ENCODE measurements at places on chromosomes 4 and X. TPM values are rescaled to one million over a fixed set of nuclear protein-coding genes. Genes with fewer than 3 reads are reported as not detected.

- DNase-seq: no peak
These were observed 3.2 kb downstream of the GBA3 start for GRCh38 chr4:22695917-22696316.

GRCh38 chr4:142528433-142528832 lies 317.7 kb downstream of the INPP4B start:
- no peak for DNase-seq

Gene GPRIN3
- 9.2 TPM for total RNA-seq

Gene NHSL2
- 0.31 TPM for total RNA-seq

DNA sequence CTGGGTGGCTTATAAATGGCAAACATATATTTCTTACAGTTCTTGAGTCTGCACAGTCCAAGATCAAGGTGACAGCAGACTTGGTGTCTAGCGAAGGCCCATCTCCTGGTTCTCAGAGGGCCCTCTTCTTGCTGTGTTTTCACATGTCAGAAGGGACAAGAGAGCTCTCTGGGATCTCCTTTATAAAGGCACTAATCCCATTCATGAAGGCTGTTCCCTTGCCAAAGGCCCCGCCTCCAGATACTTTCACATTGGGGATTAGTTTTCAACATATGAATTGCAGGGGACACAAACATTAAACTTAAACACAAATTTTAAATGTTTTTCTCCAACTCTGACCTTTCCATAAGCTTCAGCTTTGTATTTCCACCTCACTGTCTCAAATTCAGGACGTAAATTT lies 1135.0 kb upstream of the TENM3 start:
- DNase-seq: no peak

DNA sequence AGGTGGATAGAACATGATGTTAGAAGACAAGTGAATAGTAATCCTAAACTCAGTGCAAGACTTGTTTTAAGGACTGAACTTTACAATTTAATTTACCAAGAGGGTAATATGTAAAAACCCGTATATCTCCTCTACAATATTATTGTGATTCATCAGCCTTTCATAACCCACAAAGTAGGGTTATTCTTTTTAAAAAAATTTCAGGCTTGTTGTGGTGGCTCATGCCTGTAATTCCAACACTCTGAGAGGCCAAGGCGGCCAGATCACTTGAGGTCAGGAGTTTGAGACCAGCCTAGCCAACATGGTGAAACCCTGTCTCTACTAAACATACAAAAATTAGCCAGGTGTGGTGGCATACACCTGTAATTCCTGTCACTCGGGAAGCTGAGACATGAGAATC lies 7.2 kb downstream of the IBSP start:
- DNase-seq: no peak

Gene BEND2
- total RNA-seq: not detected

Gene RBMXL3
- not detected for total RNA-seq

GRCh38 chr4:48710446-48711209 lies 69.5 kb downstream of the FRYL start:
- DNase-seq: no peak

DNA sequence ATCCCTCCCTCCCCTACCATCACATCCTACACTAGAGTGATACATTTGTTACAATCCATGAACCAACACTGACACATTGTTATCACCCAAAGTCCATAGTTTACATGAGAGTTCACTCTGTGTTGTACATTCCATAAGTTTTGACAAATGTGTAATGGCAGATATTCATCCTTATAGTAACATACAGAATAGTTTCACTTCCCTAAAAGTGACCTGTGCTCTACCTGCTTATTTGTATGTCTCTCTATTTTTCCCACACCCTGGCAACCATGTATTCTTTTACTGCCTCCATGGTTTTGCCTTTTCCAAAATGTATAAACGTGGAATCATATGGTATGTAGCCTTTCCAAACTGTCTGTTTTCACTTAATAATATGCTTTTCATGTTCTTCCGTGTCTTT lies 42.2 kb upstream of the HPGD start:
- no peak for DNase-seq

- no peak for DNase-seq
These were observed 41.5 kb upstream of the PTCHD1 start for GRCh38 chrX:23292988-23293651.

Gene CENPVL1
- total RNA-seq: not detected

Gene SRPX2
- not detected for total RNA-seq

DNA sequence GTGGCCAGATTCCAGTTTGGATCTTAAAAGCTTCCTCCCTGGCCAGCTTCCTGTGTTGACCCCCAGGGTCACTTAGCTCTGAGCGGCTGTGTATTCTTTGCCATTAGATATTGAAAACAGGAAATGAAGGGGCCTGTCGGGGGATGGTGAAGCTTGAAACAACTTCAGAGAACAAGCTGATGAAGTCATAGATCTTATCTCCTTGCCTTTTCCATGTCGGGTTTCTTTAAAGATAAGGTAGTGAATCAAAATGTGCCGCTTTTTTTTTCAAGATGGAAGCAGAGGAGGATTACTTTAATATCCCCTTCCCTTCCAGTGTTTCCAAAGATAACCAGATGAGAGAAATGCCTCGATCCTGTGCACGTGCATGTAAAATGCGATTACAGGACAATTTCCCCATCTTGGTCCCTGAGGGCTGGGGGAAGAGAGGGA lies 508.5 kb downstream of the MID1IP1 start:
- DNase-seq: peak; percentile 15

DNA sequence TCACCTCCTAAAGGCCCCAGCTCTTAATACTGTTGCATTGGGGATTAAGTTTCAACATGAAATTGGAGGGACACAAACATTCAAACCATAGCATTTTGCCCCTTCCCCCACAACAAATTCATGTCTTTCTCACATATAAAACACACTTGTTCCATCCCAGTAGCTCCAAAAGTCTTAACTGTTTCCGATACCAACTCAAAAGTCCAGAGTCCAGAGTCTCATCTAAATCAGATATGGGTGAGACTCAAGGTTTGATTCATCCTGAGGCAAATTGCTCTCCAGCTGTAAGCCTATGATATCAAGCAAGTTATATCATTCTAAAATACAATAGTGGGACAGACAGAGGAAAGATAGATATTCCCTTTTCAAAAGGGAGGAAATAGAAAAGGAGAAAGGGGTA lies 8.7 kb downstream of the SLC9B1 start:
- no peak for DNase-seq

Gene SYNPO2
- total RNA-seq: 0.26 TPM

- no peak for DNase-seq
These were observed 335.8 kb downstream of the PABPC4L start for GRCh38 chr4:133865612-133866327.

Gene STPG2
- total RNA-seq: not detected

DNA sequence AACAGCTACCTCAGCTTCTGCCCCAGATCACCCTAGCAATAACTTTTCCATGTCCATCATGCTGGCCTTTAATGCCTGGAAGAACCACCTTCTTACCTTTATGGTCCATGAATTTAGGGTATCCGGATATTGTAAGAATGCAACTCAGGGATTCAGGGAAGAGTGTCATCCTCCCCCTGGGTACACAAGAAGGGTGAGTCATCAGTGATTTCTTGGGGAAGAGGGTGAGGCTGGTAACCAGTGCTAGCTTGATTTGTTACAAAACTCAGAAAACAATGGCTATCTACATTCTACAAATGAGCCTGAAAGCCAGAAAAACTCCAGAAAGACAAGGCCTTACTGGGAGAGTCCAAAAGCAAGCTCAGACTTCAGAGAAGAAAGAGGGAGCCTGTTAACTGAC lies 10.4 kb upstream of the NALF2 start:
- no peak for DNase-seq

GRCh38 chr4:157172011-157172410 lies 48.5 kb upstream of the GRIA2 start:
- DNase-seq: no peak

DNA sequence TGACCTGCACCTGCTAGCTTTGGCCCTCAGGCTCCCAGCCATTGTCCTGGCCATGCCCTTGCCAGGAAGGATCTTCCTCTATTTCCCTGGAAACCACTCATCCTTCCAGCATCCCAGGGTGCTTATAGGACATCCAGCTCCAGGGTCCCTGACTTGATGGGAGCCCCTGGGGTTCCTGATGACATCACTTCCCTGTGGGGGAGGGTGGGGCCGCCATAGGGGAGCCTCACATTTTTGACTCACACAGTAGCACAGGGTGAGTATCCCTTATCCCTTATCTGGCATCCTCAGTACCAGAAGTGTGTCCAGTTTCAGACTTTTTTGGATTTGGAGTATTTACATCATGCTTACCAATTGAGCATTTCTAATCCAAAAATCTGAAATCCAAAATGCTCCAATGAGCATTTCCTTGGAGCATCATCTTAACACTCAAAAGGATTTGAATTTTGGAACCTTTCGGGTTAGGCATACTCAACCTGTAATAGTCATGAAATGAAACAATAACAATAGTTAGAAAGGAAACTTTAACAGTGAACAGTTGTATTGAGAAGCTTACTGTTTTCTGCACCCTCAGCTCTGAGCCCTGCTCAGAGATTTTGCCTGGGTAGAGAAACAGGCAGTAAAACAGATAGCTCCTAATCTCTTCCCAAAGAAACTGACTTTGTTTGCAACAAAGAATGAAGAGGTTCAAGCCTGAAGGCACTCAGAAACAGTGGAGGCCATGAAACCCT lies 22.1 kb downstream of the TNIP2 start:
- no peak for DNase-seq

- DNase-seq: no peak
These were observed 31.8 kb downstream of the HPGD start for GRCh38 chr4:174490451-174490961.

Gene MFAP3L
- 1.0 TPM for total RNA-seq

DNA sequence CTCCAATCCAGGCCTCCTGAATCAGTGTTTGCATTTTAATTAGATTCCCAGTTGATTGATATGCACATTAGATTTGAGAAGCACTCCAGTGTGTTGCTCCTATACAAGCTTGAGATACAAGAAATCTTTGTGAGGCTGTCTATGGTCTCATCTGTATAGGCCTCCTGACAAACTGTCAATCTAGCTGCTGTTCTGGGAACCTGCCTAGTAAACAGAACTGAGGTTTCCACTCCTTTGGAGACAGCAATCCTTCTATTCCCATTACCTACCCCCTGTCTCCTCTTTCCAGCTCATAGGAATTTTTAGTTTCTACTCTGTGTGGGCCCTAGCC lies 306.1 kb upstream of the EMCN start:
- no peak for DNase-seq

DNA sequence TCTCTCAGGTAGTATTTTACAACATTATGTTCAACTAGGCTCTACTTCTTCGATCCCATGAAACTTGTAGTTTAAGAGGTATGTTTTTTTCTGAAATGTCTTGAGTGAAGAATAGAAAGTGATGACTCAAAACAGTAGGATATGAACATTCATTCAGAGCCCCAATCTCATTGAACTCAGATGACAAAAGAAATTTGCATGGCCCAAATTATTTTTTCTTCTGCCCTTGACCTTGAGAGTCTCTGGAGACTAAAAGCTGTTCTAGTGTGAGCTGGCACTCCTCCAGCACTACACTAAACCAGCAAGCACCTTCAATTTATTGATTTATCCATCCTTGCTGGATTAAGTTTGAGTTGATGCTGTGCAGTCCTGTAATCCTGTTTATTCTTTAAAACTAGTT lies 4.0 kb downstream of the DCLK2 start:
- DNase-seq: no peak

DNA sequence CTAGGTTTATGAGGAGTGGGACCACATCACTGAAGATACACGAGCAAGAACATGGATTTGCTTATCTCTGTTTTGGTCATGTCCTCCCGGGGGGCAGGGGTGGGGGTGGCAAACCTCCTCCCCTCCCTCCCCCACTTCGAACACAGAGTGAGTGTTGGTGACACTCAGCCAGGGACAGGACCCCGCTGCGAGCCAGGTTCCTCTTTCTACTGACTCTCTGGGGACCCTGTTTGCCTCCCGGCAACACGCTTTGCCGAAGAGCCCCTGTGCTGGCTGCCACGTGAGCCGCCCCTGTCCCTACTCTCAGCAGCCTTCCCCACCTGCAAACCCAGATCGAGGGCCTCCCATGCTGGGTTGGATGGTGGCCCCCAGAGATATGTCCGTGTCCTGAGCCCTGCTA lies 34.7 kb downstream of the P2RY8 start:
- DNase-seq: no peak

GRCh38 chr4:177569434-177569833 lies 127.2 kb upstream of the AGA start:
- no peak for DNase-seq

GRCh38 chrX:56068274-56068758 lies 163.8 kb upstream of the KLF8 start:
- DNase-seq: no peak

Gene MBTPS2
- total RNA-seq: 12.2 TPM

Gene HSD17B13
- total RNA-seq: not detected

Gene LRCH2
- not detected for total RNA-seq

Gene PRDM5
- 1.4 TPM for total RNA-seq

GRCh38 chr4:135240796-135241195 lies 1039.2 kb upstream of the PABPC4L start:
- no peak for DNase-seq

DNA sequence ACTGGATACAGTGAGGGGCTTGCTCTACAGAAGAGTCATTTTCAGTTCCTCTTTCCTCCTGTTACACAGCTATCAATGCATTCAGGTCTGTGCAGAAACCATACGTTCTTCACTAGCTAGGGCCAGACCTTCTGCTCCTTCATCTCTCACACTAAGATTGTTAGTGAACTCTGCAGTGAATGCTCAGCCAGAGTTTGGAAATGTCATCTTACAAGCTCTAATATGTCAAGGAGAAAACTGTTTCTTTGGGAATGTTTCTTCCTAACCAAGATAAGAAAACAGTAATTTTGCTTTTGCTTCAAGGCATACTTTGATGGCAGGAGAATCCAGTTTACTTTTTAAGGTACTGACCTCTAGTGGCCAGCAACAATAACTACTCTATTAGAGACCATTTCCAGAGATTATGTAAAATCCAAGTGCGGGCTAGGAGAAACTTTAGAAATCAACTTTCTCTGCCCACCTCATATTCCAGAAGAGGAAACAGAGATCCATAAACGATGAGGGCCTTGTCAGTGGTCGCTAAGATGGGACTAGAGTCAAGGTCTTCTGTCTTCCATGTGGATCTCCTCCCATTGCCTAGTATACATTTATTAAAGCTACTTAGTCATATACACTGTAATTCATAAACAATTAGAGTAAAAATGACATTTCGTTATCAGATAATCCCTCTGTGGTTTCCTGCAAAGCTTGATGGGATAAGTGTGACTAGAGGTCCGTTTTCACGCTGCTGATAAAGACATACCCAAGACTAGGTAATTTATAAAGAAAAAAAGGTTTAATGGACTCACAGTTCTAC lies 12.1 kb upstream of the CC2D2A start:
- DNase-seq: no peak

DNA sequence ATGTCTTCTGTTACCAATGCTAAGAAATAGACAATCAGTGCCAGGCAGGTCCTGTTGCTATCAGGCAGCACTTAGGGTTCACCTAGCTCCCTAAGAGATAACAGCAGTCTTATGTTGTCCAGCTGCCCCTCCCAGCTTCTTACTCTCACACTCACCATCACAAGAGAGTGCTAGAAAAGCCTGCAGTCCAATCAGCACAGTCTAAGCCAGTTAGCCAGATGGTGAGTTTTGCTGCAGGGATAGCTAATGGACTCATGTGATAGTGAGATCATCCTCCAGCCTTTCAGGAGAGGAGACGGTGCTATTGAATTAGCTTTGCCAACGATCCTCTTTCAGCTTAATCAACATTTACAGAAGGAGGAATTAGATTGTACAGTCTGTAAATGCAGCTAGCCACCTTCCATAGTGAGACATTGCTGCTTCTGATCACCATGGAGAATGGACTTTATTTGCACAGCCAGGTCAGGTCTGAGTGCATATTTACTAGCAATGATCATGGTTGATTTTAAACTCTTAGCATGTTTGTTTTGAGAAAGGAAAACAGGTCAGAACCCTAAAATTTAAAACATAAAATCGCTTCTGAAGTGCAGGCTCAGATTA lies 438.3 kb downstream of the CENPC start:
- DNase-seq: no peak
